Nephron progenitor cell (in vitro differentiated cells): ENCODE measurements at places on chromosomes 13 and 19.

DNA sequence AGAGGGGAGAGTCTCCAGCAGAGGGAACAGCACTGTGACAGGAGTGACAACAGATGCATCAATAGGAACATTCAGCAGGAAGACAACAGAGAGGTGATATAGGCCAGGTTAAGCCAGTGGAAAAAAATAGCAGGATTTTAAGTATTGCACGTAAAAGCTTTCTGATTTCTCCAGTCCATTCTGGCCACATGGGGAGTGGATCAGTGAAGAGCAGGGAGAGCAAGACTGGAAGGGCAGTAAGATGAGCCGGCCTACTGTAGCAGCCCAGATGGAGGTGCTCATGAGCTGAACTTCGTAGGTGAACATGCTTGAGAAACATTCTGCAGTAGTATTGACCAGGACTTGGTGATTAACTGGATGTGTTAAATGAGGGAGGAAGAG, 1.7 kb downstream of the UTP14C start:
- no peak for DNase-seq

DNA sequence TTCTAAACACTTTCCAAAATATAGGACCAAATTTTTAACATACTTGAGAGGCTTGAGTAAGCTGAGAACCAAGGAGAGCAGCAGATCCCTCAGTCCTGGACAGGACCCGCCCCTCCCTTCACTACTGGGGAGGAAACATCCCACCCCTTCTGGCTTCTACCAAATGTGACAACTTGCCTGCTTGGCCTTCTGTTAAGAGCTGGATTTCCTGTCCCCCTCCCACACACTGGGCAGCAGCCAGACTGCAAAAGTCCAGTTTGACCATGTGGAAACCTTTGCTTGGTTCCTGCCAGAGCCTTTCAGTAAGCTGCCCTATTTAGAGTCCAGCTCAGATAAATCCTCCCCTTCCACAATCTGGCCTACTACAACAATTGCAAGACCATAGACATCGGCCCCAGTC, 84.3 kb downstream of the FGF14 start:
- DNase-seq: no peak

DNA sequence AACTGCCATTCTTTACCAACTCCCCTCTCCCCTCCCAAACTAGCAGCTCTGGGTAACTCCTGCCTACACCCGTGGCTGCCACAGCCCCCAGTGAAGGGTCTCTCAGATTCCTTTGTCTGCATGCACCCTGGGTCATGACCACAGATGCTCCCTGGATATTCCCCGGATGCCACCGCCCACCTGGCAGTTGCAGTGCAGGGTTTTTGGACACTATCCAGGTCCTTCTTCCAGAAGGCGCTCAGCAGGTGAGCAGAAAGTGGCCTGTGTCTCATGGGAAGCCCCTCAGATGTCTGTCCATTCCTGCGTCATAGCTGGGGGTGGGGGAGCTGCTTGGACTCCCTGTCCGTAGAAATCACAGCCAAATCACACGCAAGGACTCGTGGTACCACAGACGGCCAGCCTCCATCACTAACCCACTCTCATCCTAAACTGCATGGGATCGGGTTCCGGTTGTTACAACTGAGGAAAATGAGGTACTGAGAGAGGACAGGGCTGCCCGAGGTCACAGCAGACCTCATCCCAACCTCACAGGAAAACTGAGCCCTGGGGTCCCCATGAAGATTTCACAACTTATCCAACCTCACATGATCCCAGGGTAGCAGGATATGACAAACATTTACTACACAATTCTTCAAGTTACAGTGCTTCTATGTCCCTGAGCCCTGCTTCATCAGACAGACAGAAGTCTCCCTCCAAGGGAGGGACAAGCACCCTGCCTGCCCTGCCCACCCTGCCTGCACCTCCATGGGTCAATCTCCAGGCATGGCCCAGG, 38.6 kb downstream of the ELL start:
- DNase-seq: no peak

DNA sequence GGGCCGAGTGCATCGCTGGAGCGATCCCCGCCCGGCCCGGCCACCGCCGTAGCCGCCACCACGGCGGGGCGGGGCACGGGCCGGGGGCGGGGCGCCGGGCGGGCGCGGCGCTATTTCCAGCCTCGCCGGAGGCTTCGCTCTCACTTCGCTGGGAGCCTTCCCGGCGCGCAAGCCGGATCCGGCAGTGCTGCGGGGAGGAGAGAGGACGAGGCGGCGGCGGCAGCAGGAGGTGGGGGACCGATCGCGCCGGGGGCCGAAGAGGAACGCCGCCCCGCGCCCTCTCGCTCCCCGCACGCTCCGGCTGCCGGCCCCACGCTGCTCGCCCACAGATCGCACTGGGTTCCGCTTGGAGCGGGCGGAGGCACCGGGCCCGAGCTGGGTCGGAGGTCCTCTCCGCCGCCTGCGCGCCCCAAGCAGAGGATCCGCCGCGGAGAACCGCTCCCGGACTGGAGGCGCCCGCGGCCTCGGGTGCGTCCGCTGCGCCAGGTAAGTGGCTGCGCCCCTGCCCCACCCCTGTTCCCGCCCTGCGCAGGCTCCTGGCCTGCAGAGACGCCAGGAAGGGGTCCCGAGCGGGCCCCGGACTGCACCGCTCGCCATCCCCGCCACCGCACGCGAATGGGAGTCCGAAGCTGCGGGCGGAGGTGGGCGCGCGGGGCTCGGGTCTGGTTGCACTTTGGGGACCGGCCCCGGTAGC, at the start of gene CHST8:
CHST8 (plus strand) TSS at position 143 of the 694 bp plus-strand sequence. CDS start 67,309 bp downstream, outside the sequence.
- peak; percentile 84 for DNase-seq

GRCh38 chr13:98200211-98200878, 23.3 kb upstream of the RNF113B start:
- DNase-seq: no peak

DNA sequence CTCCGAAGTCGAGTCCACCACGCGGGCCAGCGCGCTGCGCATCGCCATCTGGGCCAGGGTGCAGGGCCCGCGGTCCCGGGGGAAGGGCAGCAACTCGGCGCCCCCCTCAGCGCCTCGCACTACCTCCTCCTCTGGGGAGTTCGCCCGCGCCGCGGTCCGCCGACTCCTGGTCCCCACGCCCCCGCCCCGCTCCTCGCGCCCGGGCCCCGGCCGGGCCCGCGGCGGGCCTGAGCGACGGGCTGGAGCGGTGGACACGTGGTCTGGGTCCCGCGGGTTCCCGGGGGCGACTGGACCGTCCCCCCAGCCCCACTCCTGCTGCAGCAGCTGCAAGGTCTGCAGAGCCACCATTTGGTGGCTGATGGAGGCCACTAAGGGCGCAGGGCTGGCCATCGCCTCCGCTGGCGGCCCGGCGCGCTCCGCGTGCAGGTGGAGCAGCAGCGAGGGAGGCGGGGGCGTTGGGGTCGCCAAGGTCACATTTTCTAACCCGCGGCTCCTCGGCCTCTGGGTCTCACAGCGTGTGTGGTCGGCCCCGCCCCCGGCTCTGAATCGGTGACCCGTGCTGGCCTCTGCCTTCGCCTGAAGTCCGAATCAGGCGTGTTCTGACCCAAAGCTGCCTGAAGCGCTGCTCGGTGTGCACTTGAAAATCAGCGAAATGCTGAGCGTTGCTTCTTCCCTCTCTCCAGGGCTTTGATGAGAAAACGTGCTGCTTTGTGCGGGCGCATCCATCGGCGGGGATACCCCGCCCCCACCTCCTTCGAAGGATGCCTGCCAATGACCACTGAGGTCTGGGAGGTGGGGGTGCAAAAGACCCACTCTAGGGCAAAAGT, at the start of gene DLEU7:
DLEU7 (minus strand) TSS at position 436 of the 827 bp plus-strand sequence; CDS start at position 390, 46 bp downstream.
- DNase-seq: peak; percentile 90

- DNase-seq: no peak
These were observed 153.9 kb downstream of the MIPEP start for GRCh38 chr13:23735329-23735728.

DNA sequence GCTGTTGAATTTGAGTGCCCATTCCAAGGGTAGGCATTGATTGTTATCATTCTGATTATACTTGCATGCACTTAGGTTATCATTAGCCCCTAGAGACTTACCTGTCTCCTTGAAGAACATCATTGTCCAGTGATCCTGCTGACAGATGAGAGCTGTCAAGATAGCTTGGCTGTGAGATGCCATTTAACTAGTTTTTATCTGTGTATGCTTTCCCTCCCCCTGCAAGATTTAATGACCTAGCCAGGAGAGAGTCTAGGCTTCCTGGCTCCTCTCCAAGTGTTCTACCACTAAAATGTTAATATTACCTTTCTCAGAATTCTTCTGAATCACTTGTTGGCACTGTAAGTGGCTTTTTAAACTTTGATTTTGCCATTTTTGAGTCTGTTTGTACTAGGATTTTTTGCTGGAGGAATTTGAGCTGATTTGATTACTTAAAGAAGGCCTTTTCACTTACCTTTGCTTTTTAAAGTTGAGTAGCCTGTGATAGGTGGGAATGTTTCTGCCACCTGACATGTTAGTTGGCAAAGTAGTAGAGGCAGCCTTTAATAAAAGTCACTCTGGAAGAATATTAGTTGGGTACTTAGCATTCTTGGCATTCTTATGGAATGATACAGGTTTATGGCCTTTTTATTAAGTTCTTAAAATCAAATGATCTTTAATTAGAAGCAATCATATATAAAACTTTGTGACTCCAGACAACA, 41.1 kb downstream of the ARHGAP35 start:
- no peak for DNase-seq

DNA sequence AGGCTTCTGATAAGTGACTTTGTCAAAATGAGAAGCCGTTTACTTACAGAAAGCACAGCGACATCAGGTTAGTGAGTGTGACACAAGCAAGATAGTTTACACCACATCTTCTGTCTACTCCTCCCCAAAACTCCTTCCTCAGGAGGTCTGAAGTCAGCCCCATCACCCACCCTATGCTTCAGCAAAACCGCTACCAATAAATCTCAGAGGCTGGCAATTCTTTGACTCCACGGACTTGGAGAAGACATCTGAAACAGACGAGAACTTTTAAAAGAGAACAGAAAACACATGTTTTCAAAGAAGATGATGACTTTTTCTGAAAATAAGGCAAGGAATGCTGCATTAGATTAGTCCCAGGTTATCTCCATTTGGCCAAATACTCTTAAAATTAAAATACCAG, 261.1 kb downstream of the TBC1D4 start:
- no peak for DNase-seq

DNA sequence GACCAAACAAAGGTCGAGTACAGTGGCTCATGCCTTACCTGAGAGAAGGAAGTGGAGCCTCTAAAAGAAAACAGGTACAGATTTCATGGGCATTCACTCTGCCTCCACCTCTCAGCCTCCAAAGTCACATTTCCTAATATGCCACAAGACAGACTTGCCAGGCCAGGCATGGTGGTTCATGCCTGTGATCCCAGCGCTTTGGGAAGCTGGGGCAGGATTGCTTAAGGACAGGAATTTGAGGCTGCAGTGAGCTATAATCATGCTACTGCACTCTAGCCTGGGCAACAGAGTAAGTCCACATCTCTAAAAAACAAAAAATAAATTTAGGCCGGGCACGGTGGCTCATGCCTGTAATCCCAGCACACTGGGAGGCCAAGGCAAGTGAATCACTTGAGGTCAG, 10.9 kb upstream of the DNMT1 start:
- no peak for DNase-seq

- DNase-seq: peak; percentile 70
These were observed at the start of gene GPC6 for GRCh38 chr13:93226623-93227279. TSS of gene GPC6 (plus strand) at chr13:93226807.

DNA sequence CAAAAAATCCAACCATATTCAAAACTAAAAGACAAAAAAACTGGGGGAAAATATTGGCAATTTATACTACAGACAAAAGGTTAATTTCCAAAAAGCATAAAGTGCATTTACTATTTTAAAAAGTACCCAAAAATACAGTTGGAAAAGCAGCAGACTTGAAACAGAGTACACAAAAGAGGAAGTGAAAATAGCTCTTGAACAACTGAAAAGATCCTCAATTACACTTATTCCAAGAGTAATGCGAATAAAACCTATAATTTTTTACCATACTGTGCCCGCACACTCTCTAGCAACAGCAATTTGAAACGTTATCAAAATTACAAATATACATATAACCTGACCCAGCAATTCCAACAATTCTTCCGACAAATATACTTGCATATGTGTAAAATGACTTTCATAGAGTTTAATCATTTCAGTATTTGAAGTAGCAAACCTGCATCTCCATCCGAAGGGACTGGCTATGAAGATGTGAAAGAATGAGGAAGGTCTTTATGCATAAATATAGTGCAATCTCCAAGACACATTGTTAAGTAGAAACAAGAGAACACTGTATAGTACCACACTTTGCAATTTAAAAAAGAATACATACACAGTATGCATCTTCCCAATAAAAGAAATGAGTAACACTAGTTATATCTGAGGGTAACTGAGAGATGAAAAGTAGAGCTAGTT, 25.4 kb downstream of the ALG5 start:
- DNase-seq: no peak

- no peak for DNase-seq
These were observed 558.2 kb downstream of the SLITRK6 start for GRCh38 chr13:85241060-85241459.

- no peak for DNase-seq
These were observed 546.6 kb downstream of the KCTD12 start for GRCh38 chr13:76339649-76340048.

DNA sequence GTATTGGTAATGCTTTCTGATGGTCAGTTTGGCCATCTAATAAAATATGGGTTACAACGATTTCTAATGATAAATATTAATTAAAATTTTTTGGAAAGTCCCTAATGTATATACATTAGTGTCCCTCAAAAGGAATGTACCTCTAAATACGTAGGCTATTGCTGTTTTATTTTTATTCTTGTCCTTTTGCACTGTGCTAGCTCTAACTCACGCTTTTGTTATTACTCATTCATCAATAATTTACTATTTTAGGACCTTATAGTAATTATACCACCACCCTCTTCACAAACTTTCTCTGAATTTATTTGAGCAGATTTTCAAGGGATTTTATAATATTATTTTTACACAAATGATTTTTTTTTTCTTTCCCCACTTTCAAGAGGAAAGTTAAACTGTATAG, 795.9 kb upstream of the PCDH9 start:
- DNase-seq: no peak

GRCh38 chr19:5337708-5338655, 2.6 kb downstream of the PTPRS start:
- no peak for DNase-seq

GRCh38 chr13:100533588-100534041, 55.0 kb downstream of the GGACT start:
- DNase-seq: no peak

DNA sequence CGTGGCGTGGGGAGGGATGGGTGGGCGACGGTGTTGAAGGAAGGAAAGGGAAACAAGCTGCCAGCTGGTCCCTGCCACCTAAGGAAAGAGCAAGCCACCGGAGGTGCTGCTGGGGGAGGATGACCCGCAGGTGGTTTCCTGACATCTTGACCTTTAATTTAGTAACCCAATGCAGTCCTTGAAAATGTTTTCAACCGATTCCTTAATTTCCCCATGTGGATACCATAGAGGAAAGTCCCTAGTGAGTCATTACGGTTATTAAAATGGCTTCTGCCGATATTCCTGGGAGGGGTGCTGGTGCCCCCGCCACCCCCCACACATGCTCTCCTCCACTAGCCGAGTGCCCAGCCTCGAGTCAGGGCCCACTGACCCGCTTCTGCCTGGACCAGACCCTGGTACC, 6.3 kb upstream of the ANKRD10 start:
- DNase-seq: no peak

DNA sequence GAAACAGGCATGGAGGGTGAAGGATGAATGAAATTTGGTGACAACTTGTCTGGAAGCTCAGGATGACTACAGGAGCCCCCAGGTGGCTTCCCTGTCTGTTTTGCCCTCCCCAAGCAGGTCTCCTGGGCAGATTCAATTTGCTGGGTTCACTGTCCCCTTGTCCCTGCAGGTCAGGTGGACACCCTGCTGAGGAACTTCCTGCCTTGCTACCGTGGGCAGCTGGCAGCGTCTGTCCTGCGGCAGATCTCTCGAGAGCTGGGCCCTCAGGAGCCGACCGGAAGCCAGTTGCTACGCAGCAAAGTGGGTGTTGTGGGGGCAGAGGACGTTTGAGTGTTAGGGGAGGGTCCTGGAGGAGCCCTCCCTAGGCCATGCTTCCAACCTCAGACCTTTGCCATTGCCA, 19.1 kb downstream of the PGLS start:
- DNase-seq: no peak
